ENCODE measurements at places on chromosomes 13 and 19.
A peak's percentile ranks its signal among the peaks of the same experiment; 100 is the strongest.

DNA sequence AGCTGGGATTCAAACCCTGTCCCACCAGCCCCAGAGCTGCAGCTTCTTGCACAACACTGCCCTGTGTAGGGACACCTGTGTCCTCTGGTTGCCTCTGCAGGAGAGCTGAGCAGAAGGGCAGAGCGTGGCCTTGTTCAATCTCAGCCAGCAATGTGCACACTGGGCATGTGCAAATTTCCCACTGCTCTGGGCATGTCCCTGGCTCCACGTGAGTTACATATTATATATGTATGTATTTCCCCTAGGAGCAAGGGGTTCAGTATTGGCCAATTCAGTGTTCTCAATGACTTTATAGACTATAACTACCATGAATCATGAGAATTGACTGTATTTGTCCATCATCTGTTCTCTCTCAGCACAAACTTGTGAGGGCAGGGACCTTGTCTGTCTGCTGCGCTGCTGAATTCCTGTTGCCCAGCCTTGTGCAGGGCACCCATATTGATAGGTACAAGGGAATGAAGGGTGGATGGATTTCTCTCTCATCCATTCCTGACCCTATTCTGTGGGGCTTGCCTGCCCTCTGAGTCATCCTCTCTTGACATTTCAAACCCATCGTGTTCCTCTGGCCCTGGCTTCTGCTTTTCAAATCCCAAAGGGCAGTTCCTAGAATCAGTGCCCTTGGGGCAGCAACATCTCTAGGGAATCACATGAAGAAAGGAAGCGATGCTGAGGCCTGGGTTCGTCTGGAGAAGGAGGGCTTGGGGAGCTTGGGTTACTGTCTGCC lies 69.7 kb downstream of the ERICH6B start:
- no peak for DNase-seq

- no peak for DNase-seq
Measured at GRCh38 chr13:44440046-44440608, 66.5 kb downstream of the SERP2 start.

DNA sequence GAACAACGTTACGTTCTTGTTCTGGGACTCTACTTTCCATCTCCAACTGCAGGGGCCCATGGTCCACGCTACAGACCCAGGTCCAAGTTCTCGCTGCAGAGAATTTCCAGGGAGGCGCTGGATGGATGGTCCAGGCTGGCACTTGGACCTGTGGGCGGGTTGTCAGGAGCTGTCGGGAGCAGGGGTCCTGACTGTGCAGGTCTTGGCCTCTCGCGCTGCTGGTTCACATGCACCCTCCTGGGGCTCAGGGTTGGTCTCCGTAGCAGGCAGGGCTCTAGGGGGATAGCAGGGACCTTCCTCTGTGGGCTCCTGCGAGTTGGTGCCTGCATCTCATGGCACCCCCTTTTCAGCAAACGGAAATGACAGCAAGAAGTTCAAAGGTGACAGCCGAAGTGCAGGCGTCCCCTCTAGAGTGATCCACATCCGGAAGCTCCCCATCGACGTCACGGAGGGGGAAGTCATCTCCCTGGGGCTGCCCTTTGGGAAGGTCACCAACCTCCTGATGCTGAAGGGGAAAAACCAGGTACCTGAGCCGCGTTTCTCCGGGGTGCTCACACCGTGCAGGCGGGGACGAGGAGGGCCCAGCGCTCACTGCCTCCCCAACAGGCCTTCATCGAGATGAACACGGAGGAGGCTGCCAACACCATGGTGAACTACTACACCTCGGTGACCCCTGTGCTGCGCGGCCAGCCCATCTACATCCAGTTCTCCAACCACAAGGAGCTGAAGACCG lies 6.6 kb downstream of the PTBP1 start:
- no peak for DNase-seq

- DNase-seq, result no peak
Measured at GRCh38 chr13:37995092-37995491, 125.5 kb upstream of the TRPC4 start.

GRCh38 chr13:41502031-41502430 lies 44.7 kb downstream of the RGCC start:
- DNase-seq, result no peak

GRCh38 chr13:91347202-91347995 lies at the start of gene MIR17HG:
MIR17HG (plus strand) TSS chr13:91347687.
- DNase-seq, result peak; percentile 92

GRCh38 chr19:4140237-4140711 lies 13.2 kb upstream of the CREB3L3 start:
- DNase-seq, result no peak

DNA sequence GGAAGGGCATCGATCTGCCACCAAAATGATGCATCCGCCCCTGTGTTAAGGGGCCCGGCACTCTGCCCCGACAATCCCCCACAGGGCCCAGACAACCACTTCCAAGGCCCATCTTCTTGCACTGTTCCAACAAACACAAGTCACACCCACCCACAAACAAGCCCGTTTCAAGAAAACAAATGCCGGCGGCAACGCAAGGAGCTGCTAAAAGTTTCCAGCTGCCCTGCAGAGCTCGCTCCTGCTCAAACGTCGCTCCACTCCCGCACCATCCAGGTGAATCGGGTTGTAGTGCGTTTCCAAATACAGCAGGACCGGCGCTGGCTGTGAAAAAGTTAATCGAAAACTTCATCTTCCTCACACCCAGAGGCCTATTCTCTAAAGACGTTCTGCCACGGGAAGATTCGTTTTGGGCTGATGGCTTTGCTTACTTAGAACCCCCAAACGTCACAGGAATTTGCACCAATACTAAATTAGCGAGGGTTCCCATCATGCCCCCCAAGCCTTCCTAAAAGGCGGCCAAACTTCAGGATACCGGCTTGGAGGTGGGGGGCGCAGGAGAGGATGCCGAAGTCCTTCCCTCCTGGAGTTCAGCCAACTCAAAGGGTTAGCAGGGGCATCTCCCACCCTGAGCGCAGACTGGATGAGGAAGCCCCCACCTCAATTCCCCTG lies 107.4 kb upstream of the DOCK9 start:
- DNase-seq, result no peak

GRCh38 chr13:46168341-46168740 lies 13.6 kb downstream of the LCP1 start:
- no peak for DNase-seq

GRCh38 chr13:101552786-101553185 lies 100.3 kb downstream of the ITGBL1 start:
- DNase-seq, result no peak

DNA sequence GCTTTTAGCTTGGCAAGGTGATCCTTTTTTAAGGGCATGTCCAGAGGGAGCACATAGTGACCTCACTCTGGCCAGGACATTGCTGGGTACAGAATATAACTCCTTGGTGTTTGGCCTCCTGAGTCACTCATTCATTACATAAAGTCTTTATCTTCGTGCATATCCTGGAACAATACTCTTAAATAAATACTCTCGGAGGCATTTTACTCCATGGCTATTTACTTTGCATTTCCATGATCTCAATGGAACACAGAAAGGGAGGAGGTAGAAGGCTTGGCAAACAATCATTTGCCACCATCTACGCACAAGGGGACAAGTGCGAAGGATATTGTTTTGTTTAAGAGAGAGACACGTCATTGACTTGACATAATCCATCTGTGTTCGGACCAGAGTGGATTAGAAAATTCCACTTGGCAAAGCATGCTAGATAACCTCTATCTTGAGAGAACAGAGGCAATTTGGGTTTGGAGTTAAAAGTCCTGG lies 210.0 kb downstream of the IRS2 start:
- DNase-seq, result no peak

GRCh38 chr13:41603917-41604316 lies 146.6 kb downstream of the RGCC start:
- no peak for DNase-seq

DNA sequence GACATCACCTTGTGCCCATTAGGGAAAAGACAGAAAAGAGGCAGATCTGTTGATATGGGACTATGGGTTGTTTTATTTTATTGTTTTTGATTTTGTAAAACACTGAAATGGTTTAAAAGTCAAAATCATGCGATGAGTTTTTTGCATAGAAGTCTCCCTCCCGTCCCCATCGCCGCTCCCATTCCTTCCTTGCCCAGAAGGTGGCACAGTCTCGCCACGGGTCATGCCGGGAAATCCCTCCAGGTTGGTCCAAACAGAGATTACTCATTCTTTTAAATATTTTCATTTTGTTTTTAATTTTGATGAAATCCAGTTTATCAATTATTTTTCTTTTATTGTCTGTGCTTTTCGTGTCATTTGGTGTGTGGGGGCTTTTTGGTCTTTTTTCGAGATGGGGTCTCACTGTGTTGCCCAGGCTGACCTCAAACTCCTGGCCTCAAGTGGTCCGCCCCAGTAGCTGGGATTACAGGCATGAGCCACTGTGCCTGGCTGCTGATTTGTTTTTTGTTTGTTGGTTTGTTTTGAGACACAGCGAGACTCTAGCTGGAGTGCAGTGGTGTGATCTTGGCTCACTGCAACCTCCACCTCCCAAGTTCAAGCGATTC lies 9.2 kb downstream of the PGPEP1 start:
- DNase-seq, result no peak

DNA sequence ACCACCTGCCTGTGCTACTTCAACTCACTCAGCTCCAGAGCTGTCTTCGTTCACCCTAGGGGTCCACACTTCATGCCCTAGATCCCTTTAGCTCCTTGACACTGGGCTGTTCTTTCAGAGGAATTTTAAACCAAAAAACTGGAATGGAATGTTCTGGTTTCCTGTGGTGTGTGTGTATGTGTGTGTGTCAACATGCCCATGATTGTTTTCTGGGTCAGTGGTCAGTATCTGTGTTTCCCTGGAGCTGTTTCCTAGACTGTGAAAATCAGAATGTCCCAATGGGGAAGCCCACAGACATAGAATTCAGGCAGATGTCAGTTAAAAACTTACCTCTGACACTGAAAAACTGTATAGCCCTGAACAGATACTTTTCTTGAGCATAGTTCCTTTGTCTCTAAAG lies 1.3 kb downstream of the PMIS2 start:
- no peak for DNase-seq

All from right forelimb (tissue), 1 donor.